ENCODE measurements at places on chromosomes 1 and 21.

DNA sequence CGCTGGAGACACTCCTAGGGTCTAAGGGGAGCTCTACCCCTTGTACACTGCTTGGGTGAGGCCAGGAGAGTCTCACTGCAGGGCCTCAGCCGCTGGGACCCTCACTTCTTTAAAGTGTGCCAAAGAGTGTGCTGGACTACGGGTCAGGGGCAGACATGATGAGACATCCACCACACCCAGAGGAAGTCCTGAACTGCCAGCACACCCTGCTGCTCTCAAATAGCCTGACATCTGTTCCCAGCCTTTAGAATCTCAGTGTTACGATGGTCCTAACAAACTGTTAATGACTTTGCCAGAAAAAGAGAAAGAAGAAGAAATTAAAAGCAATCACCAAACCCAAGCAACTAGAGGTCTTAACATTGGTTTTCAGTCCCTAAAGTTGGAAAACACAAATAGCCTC, 49.0 kb downstream of the MRPL37 start:
- no peak for DNase-seq

GRCh38 chr1:179164494-179164893, 65.0 kb downstream of the ABL2 start:
- DNase-seq: no peak

- DNase-seq: no peak
Observed at GRCh38 chr1:220884981-220885918, 6.0 kb downstream of the HLX start.

DNA sequence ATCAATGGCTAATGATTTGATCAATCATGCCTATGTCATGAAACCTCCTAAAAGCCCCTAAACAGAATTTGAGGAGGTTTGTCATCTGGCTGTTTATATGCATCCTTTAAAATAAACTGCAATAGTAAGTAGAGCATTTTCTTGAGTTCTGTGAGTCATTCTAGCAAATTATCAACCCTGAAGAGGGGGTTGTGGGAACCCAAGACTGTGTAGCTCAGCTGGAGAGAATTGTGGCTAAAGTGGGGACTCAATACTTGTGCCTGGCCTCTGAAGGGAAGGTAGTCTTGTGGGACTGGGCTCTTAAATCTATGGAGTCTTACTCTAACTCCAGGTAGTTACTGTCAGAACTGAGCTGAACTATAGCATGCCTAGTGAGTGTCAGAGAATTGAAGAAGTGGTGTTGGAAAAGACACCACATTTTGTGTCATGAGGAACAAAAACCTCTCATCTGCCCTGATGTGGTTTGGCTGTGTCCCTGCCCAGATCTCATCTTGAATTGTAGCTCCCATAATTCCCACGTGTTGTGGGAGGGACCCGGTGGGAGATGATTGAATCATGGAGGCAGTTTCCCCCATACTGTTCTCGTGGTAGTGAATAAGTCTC, 402.4 kb downstream of the USH2A start:
- DNase-seq: no peak

DNA sequence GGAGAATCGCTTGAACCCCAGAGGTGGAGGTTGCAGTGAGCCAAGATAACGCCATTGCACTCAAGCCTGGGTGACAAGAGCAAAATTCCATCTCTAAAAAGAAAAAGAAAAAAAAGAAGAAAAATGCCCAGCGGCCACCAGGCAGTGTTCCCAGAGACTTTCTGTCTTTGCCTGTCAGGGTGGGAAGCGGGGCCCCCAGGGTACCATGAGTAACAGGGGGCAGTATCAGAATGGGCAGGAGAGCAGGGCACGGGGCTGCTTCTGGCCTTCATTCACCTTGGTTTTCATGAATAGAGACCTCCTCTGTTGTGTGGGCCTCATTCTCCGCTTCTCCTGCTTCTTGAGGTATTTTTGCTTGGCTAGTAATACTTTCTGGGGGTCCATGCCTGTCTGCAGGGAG, 20.4 kb downstream of the SLC26A9 start:
- DNase-seq: no peak

DNA sequence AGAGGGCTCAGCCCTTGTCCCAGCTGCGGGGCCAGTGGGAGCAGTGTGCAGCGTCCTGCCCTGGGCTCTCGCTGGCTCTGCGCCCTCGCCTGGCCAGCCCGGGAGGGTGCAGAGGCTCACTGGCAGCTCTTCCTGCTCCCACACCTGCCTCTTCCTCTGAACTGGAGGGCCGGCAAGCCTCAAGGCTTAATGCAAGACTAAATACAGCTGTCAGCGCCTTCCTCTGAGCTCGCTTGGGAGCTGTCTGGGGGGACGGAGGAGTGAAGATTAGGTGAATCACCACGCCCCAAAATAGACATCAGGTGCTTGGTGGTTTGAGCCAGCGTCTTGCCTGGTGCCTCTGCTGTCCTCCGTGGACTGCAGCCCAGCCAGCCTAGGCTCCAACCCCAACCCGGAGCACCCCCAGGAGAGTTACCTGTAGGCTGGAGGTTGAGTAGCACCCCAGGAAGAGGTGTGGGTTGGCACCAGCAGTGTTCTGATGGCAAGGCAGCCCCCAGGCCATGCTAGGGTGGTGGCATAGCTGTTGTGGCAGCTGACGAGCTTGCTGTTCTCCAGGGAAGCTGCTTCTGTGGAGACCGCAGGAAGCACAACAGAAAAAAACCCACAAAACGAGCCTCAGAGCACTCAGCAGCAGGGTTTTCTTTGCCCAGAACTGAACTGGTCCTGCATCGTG, 36.9 kb downstream of the UMODL1 start:
- no peak for DNase-seq

- no peak for DNase-seq
Observed at GRCh38 chr1:58082596-58082995, 463.9 kb downstream of the OMA1 start.

DNA sequence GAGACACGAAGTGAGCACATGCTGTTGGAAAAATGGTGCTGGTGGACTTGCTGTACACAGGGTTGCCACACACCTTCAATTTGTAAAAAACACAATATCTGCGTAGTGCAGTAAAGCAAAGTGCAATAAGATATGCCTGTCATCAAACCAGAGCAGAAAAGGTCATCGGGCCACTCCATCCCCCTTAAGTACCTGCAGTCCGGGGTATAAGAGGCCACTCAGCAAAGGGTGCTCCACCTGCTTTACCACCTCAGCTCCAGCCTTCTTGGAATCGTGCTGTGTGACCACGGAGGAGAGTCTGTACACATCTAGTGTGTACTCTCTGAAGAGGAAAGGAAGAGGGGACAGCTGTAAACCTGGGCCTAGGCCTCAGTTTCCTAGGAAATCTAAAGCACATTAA, 10.9 kb downstream of the YARS1 start:
- no peak for DNase-seq

GRCh38 chr1:233334092-233334491, 6.6 kb downstream of the MAP3K21 start:
- no peak for DNase-seq

- no peak for DNase-seq
Observed at GRCh38 chr1:228314658-228315483, 91.8 kb downstream of the TRIM11 start.

- DNase-seq: no peak
Observed at GRCh38 chr1:203265541-203265940, 36.1 kb upstream of the CHIT1 start.

All from smooth muscle cell of the brain vasculature (primary cell).